ENCODE measurements at places on chromosomes 5 and 9.

- DNase-seq, result no peak
Observed at GRCh38 chr9:21682981-21683380, 119.5 kb upstream of the MTAP start.

DNA sequence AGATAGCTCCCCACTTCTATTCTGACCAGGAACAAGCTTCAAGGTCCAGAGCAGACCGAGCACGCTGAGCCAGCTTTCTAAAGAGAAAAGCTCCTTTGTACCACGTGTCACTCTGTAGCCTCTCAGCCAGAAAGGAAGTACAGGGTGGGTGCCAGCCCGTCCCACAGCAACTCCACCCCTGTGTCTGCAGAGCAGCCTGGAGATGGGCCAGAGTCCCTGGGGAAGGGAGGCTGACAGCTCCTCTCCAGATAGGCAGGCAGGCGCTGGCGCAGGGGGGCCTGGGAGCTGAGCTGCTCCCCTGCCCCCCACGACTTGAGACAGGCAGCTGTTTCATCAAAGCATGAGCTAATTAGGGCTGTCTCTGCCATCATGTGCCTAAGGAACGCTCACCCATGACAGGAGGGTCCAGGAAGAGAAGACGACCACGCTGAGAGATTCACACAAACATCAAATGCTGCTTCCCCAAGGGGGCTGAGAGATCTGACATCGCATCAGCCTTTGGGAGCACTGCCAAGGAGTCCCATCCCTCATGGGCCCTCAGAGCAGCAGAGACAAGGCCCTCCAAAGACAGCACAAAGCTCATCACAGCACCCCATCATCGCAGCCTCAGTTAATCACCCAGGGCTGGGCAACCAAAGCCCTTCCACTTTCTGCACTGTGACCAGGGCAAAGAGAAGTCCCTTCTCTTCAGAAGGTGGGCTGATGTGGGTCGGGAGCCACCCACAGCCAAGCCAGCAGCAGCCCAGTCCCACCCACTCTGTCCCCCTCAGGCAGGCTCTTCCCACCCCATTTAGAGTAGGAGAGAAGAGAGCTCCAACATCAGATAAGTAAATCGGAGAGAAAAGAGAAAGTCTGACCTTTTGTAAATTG lies 78.5 kb upstream of the LRRTM2 start:
- DNase-seq, result peak; percentile 40

DNA sequence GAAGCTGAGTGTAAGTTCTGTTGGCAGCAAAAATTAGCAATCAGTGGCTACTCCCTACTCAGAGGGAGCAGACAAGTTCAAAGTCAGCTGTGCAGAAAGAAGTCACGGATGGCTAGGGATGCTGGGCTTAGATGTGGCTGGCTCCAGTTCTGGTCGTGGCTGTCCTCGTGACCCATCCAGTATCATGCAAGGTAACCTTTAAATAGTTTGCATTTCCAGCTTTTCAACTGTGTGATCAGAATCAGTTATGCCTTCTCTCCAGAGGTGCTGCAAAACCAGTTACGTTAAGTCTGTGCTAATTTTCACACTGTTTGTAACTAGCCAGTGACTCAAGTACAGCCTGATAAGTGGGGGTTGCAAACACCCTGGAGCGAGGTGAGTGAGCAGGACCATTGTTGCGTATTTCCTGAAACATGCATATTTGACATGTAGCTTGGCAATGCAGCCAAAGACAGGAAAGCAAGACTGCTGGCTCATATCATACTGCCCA lies 302.4 kb downstream of the ATPSCKMT start:
- DNase-seq, result no peak

DNA sequence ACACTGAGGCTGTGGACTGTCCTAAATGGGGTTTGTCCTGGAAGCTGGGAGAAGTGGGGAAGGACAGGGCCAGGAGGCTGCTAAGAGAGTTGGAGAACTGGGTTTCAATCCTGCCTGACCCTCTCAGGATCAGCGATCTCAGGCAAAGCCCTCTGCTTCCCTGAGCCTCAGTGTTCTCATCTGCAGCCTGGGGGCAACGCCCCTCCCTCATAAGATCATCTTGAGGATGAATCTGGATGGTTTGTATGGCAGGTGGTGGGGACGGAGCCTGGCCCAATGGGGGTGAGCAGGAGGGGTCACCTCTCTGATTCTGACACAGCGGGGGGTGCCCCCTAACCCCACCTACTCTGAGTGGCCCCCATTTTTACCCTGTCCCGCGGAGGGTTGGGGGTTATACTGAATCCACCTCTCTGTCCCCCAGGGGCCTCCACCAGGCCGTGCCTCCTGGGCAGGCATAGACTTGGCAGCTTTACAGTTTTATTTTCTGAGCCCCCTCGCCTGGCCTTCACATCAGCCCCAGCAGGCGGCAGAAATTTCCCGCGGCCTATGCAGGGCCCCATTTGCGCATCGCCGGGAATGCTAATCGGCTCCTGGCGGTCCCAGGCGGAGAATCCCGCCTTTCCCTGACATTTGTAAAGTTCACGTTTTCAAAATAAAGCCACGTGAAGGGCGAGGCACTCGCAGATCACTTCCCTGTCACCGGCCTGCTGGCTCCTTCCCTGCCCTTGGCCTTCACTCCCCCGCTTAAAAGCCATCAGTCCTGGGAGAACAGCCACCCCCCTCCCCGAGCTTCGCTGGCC lies 17.8 kb upstream of the LAMC3 start:
- no peak for DNase-seq

- DNase-seq, result no peak
Observed at GRCh38 chr5:146818822-146819221, 59.7 kb downstream of the PPP2R2B start.

DNA sequence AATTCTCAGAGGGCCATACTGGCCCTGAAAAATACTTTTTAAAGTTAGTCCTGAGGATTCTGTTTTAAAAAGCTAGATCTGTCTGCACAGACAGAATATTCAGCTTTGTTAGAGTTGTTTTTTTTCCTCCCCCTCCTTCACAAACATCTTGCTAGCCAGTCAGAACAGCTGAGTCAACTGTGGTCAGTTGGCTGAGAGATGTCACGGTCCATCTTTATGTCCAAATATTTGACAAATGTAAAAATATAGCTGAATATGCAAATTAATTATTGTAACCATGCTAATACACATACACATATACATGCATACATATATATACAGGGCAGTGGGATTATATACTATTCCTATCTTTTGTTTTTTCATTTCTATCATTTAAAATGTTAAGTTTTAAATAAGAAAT lies 33.9 kb downstream of the UNC13B start:
- DNase-seq, result no peak

DNA sequence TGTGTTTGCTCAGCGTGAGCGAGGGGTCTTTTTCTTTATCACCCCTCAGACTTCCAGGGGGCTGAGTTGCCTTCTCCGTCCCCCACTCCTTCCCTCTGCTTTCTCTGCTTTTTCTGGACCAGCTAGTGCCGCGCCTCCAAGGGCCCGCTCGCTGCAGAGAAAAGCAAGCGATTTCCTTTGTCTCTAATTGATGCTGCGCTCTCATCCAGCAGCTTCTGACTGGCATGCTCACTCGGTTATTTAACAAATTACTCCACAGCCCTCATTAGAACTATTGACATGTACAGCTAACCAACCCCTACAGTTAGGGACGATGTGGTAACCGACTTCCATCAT lies 288.0 kb downstream of the ELAVL2 start:
- DNase-seq, result no peak

DNA sequence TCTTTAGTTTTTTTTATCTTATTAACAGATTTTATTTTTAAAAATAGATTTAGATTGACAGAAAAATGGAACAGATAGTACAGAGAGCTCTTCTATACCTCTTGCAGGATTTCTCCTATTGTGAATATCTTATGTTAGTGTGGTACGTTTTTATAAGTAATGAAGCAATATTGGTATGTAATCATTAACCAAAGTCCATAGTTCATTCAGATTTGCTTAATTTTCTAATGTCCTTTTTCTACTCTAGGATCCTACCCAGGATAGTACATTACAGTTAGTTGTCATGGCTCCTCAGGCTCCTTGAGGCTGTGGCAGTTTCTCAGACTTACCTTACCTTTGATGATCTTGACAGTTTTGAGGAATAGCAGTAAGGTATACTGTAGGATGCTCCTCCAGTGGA lies 30.4 kb downstream of the PPP2R2B start:
- DNase-seq, result no peak

DNA sequence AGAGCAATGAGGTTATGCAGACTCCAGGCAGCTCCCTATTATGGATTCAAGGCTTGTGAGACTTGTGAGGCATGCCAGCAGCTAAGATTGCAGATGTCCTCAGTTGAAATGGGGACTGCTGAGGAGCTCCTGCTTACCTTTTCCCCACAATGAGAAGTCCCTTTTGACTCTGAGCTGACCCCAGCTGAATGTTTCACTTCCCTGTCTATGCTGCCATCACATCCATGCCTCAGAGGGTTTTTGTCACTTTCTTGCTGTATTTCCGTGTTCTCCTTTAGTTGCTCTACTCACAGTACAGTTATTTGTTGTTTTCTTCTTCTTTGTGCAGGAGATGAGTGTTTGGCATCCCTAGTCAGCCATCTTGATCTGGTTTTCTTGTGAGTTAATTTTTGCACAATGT lies 18.8 kb upstream of the OR2S2 start:
- no peak for DNase-seq

- no peak for DNase-seq
Observed at GRCh38 chr5:76660360-76660759, 37.2 kb upstream of the F2RL2 start.

GRCh38 chr5:95734906-95735305 lies 3.8 kb downstream of the RHOBTB3 start:
- no peak for DNase-seq

- no peak for DNase-seq
Observed at GRCh38 chr9:93580654-93581380, 4.4 kb downstream of the PHF2 start.

- no peak for DNase-seq
Observed at GRCh38 chr9:99809586-99810319, 11.9 kb upstream of the NR4A3 start.

DNA sequence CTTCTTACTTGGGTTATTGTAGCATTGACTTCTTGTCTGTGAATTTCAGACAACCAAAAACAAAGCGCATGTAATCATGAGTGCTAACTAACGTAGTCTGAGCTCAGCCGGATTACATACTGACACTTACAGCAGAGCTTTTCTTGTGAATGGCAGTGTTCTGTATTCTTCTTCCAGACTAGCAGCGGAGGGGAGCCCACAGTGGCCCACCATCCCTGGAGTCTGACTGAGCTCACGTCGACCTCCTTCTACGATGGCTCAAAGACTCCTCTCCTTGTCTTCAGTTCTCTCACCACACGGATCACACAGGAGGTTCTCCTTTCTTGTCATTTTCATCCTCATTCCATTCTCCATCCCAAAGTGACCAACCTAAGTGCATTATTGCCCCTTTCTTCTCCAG lies 211.4 kb downstream of the CHSY3 start:
- no peak for DNase-seq

DNA sequence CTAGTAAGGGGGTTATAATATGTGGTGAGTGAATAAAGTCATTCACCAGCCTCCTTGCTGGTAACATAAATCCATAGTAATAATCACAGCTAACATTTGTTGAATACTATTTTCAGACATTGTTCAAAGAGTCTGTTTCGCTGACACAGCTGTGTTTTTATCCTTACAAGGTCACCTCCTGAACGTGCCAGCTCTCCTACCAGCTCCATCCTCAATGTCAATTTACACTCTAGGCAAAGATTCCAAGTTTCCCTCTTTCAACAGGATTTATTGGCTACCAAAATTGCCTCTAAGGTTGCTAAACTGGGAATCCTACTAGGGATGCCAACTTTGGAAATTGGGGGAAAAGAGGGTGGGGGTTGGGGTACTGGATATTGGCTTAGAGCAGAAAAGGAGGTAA lies 30.7 kb upstream of the SMC5 start:
- no peak for DNase-seq

DNA sequence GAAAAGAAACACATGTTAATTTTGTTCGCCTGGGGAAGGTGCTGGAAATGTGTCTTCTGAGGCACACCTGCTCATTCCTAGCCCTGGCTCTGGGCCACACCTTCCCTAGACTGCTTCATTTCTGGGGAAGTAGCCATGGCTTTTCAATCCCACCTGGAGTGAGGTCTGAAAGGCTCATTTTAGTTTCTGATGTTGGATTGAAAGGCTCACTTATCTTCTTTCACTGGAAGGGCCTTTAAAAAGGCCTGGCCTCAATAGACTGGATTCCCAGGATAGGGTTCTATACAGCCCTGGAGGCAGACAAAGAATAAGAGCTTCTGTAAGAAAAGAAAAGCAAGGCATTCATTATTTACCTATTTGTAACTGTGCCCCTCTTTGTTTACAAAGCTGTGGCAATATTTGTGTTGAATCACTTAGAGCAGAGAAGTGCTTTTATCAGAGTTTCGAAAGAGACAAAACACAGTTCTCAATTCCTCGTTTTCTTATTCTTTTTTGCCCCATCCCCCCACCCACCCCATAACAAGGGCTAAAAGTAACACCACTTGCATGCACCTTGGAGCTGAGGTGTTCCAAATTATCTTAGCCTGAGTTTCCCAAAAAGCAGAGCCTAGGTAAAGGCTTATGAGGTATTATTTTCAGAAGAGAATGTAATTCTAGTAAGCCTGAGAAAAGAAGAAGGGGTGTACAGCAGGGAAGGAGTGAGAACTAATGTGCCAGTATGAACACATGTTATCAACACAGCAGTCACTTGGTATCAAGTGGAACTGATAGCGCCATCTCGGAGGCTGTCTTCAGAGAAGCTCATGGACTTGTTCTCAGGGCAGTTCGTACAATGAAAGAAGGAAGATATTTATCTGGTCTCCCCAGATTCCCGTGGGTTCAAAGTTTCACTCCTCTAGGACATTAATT lies 413.1 kb downstream of the KCTD16 start:
- DNase-seq, result no peak

GRCh38 chr9:95507464-95508241 lies 9.1 kb downstream of the PTCH1 start:
- peak; percentile 70 for DNase-seq

DNA sequence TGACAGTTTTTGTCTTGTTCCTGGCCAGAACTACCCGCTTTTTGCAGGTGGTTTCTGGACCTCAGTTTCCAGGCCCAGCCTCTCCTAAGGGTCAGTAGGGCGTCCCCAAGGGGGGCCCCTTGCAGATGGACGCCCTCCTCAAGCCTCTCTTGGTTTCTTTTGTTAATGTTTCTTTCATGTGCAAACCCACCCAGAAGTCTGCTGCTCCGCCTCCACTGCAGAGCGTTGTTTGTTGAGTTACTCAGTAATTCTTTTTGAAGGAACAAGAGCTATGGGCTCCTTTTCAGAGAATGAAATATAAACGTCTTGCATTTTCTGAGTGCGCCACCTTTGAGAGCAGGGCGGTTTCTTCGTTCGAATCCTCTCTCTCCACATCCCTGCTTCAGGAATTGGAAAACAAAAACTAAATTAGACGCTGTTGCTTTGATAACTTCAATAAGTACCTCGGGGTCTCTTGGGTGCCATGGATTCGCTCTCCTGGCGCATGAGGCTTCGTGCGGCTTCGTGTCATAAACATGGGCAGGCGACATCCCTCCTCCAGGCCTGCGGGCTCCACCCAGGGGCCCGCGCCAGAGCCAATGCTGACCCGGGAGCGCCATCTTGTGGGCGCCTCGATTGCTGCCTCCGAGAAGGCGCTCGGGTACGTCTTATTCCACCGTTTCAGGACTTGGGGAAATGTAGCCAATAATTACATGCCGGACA lies 38.3 kb upstream of the CKMT2 start:
- DNase-seq, result peak; percentile 72
